GM20000 (cell line): ENCODE measurements at places on chromosomes 11 and 22.

- no peak for DNase-seq
These were observed 192.4 kb upstream of the API5 start for GRCh38 chr11:43119275-43119970.

GRCh38 chr11:123086305-123086704 is 24.4 kb upstream of the HSPA8 start:
- DNase-seq: no peak

- no peak for DNase-seq
These were observed 71.5 kb downstream of the SGSM3 start for GRCh38 chr22:40441761-40442390.

DNA sequence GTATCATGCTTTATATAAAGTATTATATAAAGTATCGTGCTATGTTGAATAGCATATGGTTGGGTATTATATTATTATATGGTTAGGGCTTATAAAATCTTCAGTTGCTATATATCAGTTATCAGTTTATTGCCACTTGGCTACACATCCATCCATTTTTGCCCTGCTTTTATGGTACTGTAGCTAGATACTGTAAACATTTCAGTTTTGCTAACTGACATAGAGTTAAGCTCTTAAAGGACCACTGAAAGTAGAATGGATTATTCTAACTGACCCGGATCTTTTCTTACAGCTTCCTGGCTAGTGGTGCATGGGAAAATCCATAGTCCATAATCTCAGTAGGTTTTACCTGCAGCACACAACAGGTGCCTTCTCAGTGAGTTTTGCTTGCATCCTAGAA is 405.3 kb upstream of the LUZP2 start:
- DNase-seq: no peak

GRCh38 chr11:75737314-75737713 is 19.7 kb downstream of the MOGAT2 start:
- no peak for DNase-seq

DNA sequence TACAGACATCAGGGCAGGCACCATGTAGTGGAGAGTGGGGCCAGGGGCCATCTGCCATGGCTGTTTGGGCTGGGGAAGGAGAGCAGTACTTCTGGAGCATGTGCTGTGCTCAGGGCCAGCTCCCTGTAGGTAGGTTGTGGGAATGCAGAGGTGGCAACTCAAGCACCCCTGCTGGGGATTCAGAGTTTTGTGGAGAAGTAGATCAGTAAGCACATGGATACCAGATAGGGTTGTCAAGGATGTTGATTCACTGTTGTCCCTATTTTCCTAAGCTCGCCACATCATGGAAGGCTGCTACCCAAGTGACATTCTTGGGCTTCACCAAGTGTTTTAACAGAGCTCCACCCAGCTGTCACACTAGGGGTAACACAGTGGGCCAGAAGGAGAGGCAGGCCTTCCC is 67.2 kb downstream of the BMAL1 start:
- DNase-seq: no peak

DNA sequence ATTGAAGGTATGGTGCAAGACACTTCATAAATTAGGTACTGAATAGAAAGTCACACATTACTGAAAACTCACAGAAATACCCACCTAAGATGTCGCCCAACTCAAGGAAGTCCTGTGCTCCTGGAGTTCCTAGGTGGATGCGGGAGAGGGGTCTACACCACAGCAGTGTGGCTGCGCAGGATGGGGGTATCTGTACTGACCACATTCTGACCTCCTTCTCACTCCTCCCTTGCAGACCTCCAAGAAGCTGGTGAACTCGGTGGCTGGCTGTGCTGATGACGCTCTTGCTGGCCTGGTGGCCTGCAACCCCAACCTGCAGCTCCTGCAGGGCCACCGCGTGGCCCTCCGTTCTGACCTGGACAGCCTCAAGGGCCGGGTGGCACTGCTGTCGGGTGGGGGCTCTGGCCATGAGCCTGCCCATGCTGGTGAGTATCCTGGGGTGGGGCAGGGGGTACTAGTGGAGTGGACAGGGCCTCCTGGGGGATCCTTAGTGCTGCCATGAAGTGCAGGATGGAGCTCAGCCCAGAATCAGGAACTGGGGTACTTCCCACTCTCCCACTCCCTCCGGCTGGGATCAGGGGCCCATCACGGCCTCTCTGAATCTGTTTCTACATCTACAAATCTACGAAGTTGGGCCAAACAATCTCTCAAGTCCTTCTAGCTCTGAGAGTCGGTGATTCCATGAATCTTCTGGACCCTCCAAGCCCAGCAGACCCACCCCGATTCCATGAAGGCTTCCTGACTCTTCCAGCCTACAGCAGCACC is 4.9 kb downstream of the TKFC start:
- DNase-seq: no peak

DNA sequence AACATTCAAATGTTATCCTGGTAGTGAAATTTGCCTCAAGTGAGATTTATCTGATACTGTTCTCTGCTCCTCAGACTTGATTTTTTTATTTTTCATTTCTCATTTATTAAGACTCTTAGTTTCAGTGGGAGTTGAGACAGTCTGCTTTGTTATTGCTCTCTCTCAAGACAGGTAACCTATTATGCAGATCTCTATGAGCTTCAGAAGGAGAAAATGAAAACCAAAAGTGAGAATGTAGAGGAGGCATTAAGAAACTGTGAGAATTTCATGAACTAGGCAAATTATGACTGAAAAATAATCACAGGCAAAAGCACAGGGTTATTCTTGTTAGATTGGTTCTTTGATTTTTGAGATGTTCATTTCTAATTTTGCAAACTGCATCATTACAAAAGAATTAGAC is 290.0 kb upstream of the CHORDC1 start:
- peak; percentile 2 for DNase-seq

DNA sequence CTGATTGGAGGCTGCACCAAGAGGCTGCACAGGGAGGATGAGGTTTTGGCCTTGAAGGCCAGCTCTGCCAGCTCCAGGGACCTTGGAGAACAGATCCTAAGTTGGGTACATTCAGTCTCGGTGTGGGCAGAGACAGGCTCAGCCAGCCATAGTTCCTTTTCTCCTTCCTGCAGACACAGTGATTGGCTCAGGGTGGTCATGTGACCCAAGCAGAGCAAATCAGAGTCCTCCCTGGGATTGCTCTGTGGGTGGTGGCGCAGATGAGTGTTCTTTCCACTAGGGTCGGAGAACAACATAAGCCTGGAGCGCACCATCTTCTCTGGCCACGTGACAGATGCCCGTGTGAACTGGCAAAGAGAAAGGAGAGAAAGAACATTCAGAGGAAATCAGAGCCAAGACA is 47.1 kb upstream of the CCND1 start:
- no peak for DNase-seq

DNA sequence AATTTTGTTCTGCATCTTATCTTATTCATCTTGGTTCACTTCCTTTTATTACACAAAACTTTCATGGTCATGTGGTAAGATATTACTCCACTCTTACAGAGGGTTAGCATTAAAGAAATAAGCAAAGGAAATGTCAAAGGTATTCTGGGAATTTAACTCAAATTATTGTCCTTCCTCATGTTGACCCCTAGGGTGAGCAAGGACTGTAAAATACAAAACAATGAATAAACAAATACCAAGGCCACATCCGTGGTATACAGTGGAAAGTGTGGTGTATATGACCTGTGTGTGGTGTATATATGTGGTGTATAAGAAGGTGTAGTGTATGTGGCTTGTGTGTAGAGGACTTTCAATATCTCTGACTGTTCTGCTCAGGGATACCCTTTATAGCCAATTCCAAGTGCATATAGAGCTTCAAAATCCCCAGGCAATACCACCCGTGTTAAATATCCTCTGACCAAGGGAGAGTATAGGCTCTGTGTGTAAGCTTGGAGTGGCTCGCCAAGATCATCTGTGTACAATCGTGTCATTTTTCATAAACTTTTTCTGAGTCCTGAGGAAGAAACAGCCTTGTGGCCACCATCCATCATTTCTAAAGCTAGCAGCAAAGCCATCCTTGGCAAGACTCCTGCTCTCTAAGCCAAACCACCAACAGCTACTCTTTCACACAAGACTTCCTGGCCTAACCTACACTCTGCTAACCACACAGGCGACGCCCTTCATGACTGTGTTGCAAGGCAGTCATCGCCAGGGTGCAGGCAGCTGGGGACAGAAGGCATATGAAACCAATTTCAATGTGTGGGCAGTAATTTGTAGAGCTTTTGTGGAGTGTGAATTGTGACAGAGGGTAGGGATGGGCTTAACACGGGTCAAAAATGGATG is 548.0 kb downstream of the ETS1 start:
- no peak for DNase-seq

DNA sequence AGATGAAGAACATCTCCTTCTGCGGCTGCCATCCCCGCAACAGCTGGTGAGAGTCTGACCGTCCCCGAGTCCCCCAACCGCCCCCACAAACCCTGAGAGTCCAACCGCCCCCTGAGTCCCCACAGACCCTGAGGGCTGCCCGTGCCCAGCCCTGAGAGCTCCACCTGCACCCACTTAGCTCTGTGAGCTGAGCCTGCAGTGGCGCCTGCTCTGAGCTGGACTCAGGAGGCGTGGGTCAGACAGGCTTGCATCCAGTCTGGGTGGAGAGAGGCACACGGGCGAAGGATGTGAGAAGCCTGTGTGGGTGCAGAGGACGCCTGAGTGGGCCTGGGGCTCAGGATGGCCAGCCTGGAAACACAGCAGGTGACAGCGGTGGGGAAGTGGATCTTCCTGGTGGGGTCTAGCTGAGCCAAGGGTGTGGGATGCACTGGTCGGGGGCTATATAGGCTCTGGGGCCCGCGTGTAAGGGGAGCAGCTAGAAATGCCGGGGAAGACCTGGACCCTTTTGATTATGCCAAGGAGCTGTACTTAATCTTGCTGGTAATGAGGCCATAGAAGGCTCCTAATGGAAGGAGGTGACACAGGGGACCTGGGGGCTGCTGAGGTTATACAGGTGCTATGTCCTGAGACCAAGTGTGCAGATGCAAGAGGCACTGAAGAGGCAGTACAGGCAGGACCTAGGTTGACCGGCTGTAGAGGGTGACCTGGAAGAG is 6.5 kb downstream of the MAPK8IP2 start:
- no peak for DNase-seq

- DNase-seq: no peak
These were observed 38.5 kb downstream of the INSC start for GRCh38 chr11:15153231-15153630.

- no peak for DNase-seq
These were observed 945.0 kb downstream of the BRD1 start for GRCh38 chr22:48882636-48883200.

DNA sequence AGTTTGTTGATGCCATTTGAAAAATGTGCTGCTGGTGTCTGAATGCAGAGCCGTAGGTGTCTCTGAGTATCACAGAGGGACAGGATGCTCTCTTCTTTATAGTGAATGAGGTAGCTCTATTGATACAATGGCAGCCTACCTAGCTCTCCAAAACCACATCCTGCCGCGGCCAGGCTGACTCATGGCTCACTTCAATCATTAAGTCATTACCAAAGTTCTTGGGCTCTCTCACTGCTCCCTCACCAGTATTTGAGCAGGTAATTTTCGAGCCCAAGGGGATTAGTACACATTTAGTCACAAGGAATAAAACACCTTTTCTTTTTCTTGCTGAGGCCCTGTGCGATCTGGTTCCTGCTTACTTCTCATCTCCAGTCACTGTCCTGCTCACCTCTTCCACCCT is 509.0 kb upstream of the LARGE1 start:
- DNase-seq: no peak

GRCh38 chr11:75198278-75198973 is 42.1 kb upstream of the TPBGL start:
- DNase-seq: no peak

- DNase-seq: no peak
These were observed 32.4 kb downstream of the SCGB1A1 start for GRCh38 chr11:62451241-62451621.
